ENCODE measurements at places on chromosomes 2 and 18. TPM values are rescaled to one million over a fixed set of nuclear protein-coding genes. Genes with fewer than 3 reads are reported as not detected.
A peak's percentile ranks its signal among the peaks of the same experiment; 100 is the strongest.

The PLEKHM3 gene
- total RNA-seq, result 5.3 TPM

DNA sequence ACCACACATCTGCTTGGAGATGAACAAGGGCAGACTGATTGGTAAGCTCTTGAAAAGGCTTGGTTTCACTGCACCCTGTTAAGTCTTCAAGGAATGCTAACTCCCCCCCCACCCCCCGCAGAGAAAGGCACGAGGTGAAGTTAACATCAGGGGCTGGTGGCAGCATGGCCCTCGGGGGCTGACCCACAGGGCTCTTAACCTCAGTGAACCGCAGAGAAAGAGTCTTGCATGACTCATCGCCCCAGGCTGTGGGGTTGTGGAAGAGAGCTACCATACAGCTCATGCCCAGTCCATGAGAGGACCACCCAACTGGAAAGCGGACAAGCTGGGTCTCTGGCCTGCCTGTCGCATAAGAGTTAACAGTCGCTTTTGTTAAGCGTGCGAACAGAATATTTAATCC lies 10.6 kb upstream of the CEP68 start:
- DNase-seq, result no peak

DNA sequence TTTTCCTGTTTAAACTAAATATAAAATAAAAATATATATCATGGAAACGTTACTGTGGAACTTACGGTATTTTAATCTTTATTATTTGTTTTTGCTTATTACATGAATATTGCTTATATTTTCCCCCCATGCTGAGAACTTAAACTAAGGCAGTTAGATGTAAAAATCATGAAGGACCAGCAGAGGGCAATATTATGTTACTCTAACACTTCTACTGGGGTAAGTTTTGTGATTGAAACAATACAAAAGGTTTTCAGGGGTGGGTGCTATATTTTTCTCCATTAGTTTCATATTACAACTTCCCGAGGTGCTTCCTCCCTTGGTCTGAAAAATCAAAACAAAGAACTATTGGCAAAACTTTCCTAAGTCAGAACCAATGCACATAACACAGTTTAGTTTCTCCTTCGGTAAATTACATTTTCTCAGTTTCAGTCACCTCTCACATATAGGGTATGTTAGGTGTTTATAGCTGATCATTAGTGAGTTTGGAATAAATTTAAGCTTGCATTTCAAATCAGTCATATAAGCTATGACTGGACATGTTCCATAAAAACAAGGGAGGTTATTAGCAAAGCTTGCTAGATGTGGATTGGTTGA lies 54.8 kb downstream of the ZNF407 start:
- DNase-seq, result no peak

GRCh38 chr18:59898609-59899297 lies 1.0 kb upstream of the PMAIP1 start:
- DNase-seq, result no peak

- no peak for DNase-seq
Measured at GRCh38 chr18:63477968-63478367, 1.2 kb downstream of the SERPINB5 start.

The ALPI gene
- total RNA-seq, result not detected

The SLC5A7 gene
- not detected for total RNA-seq

DNA sequence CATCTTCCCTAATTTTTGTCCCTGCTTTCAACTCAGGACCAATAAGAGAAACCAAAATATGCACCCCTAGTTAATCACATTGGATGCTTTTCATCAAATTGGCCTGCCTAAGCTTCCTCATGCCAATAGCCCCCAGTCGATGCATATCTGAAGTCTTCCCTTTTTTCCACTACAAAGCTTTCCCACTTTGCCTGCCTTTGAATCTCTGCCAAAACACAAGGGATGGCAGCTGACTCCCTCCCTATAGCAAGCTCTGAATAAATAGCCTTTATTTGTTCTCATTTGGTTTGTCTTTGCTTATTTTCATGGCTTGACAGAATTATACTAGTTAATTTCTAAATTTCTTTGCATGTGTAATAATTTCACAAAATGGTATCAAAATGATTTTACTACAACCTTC lies 621.2 kb downstream of the MBD2 start:
- no peak for DNase-seq

The TMEM17 gene
- total RNA-seq, result 2.5 TPM

DNA sequence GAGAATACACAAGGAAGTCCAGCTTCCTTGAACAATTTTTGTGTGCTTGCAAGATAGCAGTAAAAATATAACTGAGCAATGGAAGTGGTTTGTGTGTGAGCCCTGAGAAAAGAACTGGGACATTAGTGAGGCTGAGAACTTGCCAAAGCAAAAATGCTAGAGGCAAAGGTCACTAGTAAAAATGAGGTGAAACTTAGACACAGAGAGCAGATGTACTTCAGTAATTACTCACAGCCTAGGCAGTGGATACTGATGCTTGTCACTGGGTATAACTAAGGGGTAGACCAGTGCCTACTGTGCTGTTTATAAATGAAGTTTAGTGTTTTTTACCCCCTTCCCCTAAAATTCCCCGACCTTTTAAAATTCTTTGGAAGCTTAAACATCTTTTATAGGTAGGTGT lies 450.1 kb downstream of the LPIN1 start:
- DNase-seq, result no peak

GRCh38 chr18:35474884-35475283 lies 22.9 kb downstream of the INO80C start:
- DNase-seq, result peak; percentile 58

- DNase-seq, result no peak
Measured at GRCh38 chr2:85769983-85770362, 16.2 kb downstream of the ATOH8 start.

- DNase-seq, result no peak
Measured at GRCh38 chr2:173395567-173396351, 41.1 kb downstream of the CDCA7 start.

All from foreskin keratinocyte (primary cell).